ENCODE measurements at places on chromosomes 13 and 19.

- no peak for DNase-seq
Measured at GRCh38 chr13:111319521-111319920, 921 bp upstream of the TEX29 start.

DNA sequence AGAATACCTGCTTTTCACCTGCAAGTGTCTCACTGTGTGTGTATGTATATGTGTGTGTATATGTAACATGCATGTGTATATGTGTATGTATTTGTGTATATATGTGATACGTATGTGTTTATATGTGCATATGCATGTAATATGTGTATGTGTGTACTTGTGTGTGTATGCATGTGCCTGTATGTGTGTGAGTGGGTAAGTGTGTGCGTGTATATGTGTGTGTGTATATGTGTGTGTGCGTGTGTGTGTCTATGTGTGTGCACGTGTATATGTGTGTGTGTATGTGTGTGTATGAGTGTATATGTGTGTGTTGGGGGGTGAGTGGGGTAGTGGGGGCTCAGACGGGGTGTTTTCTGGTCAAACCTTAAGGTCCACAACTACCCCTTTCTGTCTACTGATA, 192.6 kb upstream of the KL start:
- DNase-seq, result no peak

- no peak for DNase-seq
Measured at GRCh38 chr13:97535614-97536013, 101.6 kb downstream of the RAP2A start.

DNA sequence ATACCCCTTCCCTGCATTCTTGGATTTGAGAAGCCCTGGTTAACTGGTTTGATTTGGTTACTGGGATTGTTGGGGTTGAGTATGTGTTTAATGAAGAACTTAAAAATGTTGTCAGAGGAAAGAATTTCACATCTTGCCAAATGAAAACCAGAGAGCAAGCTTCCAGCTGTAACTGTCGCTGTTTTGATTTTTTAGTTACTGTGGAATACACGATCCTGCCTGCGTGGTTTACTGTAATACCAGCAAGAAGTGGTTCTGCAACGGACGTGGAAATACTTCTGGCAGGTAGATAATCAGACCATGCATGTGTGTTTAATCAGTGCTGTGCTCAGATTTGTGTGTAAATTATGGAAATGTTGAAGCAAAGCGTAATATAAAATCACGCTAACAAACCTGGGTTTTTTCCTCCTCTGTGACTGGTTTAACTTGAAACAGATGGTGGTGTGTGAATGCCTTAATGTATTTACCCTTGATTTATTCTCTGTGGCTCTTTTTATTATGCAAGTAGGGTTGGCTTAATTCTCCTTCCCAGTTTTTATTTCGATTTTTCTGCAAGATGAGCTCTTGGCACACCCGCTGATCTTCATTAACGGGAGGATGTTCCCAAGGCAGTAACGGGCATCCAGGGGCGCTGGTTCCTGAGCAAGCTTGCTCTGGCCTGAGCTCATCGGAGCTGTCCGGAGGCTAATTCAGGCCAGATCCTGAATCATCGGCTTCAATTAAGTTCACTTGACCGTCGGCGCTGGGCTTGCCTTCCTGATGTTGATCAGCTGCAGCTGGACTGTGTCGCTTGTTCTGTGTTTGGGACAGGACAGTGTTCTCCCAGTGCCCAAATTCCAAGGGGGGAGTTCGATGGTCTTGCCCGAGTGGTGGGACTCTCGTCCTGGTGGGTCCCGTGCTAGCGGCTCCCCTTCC, 16.0 kb downstream of the UPF1 start:
- no peak for DNase-seq

- no peak for DNase-seq
Measured at GRCh38 chr13:28630869-28631268, 28.1 kb upstream of the POMP start.

DNA sequence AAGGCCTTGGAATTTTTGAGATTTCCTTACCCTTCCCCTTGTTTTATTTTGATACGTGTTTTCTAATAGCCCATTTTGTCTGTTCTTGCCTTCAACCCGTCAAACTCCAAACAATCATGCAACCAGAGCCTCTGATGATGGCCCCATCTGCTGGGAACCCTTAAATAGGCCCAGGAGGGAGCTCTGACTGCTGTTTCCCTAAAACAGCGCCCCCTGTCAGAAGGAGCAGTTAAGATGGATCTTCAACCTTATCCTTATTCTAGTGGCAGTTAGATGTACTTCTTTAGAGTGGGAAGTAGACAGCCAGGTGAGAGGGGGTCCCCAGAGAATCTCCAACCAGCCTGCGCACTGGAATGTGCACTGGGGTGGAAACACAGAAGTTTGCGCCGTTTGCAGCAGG, 1031.0 kb upstream of the PCDH9 start:
- no peak for DNase-seq

DNA sequence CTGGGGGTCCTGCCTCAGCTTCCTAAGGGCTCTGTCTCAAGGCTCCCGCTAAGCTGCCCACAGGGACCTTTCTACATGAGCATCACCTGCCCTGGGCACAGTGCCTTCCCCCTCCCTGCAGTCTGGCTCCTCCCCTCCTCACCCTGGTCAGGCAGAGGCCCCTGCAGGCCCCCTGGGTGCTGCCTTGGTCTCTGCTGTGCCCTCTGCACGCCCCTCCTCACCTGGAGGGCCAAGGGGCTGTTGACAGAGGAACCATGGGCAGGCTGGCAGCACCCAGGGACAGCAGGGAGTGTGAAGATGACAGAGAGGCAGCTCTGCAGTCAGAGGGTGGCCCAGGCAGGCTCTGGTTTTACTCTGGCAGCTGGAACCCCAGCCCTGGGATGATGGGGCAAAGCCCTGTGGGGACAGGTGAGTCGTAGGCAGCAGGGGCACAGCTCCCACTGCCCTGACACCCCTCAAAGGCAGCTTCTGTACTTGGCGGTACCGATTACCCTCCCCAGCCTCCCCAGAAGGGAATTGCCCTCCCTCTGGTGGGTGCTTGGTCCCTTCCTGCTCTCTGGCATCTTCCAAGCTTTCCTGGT, 43.1 kb downstream of the SUGP2 start:
- no peak for DNase-seq

- DNase-seq, result no peak
Measured at GRCh38 chr13:98586400-98587345, 9.8 kb upstream of the STK24 start.

DNA sequence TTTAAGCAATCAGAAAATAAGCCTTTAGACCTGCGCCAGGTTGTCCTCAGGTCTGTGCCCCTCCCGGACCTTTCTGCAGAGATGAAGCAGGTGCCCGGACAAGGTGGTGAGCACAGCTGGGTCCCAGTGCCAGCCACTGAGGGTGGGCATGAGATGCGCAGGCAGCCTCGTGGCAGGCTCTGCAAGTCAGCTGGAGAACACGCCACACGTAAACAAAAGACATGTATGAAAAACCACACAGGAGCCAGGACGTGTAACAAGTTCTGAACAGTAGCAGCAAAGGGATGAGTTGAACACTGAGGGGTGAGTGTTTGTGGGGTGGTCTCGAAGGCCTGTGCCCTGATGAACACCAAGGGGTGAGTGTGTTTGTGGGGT, 68.8 kb upstream of the MCF2L start:
- DNase-seq, result no peak

DNA sequence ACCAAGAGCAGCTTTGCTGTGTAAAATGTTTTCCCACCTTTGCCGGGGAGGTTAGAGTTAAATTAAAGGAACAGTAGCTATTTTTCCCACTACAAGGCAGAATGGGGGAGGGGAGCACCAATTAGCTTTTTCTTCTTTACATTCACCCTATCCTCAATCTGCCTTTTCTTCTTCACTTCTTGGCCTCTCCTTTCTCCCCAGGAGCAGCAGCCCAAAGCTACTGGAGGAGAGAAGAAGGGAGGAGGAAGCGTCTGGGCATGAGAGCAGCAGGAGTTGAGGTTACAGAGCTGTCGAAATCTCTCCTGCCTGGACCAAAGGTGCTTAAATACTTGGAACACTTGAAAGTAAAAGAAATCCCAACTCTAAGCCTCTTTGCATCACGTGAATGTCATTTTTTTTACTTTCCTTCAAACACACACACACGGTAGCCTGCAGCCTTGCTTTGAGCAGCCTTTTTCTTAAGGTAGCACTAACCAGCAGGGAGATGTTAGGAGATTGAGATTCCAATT, 39.0 kb upstream of the WASF3 start:
- DNase-seq, result no peak

- no peak for DNase-seq
Measured at GRCh38 chr19:49688531-49689132, 762 bp upstream of the ADM5 start.

GRCh38 chr19:43739439-43740235, 15.1 kb downstream of the SMG9 start:
- DNase-seq, result no peak

GRCh38 chr13:96200810-96201209, 110.9 kb downstream of the HS6ST3 start:
- DNase-seq, result no peak

DNA sequence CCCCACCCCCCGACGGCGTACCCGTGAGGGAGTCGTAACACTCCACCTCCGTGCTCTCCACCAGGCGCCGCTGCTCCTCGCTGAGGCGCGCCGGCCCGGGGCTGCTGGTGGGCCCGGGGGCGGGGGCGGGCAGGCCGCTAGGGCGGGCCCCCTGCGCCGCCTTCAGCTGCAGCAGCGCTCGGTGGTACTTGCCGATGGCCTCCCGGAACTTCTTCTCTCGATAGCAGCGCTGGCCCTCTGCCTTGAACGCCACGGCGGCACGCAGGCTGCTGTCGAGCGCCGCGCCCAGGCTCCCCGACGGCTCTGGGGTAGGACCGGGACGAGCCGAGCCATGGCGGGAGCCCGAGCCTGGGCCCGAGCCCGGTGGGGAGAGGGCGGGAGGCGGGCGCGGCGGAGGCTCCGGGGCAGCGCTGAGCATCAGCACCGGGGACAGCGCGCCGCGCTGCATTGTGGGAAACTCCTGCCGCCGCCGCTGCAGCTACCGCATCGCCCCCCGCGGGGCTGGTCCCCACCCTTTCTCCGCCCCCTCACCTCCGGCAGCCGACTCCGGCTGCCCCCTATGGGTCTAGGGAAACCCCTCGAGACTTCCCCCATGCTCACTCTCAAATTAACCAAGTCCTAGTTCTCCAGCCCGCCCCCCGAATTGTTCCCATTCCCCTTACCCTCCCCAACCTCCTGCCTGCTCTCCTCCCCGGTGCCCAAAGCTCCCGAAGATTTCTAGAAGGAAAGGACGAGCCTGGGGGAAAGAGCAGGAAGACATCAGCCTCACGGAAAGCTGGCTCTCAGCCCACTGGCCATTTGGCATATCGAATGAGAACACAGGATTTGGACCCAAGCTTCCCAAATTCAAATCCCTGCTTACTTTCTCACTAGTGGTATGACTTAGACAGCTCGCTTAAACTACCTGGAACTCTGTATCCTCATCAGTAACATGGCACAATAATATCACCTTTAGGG, at the start of gene TTC9B:
Gene TTC9B, minus strand, starts transcription at position 451 of the 957 bp plus-strand sequence. Its CDS starts 3 bp downstream, at position 448.
- no peak for DNase-seq

DNA sequence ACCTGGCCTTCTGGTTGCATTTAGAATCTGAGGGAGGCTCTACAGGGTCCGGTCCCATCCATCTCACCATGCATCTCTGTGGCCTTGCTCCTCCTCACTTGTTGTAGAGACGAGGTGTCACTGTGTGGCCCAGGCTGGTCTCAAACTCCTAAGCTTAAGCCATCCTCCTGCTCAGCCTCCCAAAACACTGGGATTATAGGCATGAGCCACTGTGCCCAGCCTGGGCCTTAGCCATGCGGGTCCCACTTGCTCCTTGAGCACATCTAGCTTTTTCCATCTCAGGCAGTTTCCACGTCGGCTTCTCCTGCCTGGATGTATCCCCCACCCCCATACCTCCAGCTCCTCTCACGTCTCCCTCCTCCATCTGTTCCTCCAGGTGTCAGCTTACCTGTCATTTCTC, 9.8 kb downstream of the ELSPBP1 start:
- no peak for DNase-seq

GRCh38 chr19:16654627-16655026, 5.3 kb downstream of the SMIM7 start:
- DNase-seq, result no peak

All from renal cortex interstitium (tissue), 15 donors.